Calu3 (cell line): ENCODE measurements at places on chromosomes 7 and 10. TPM values are rescaled to one million over a fixed set of nuclear protein-coding genes. Genes with fewer than 3 reads are reported as not detected.

DNA sequence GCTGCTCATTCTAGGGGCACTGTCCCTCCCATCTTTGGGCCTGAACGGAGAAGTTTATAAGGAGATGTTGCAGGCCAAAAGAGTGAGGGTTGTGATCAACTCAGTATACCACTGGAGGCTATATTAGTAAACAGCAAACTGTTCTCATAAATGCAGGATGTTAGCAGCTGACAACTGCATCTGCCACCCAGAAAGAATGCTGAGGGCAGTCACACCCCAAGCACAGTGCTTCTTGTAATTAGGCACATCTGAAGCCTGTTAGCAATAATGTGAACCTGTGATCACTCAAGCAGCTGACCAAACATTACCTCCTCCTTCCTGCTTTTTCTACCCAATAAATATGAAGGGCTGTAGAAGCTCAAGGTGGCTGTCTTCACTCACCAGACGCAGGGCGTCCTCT is 38.4 kb upstream of the ZNF138 start:
- H3K4me3 ChIP-seq, result no peak overlapping the region
- no peaks in the 10 kb centered on the region for H3K27me3 ChIP-seq
- no peaks in the 10 kb centered on the region for H3K4me1 ChIP-seq
- no peaks in the 10 kb centered on the region for H3K36me3 ChIP-seq
- no peak for DNase-seq

The GHRHR gene
- not detected in 2 replicates for total RNA-seq

GRCh38 chr7:85776691-85777345 is 590.0 kb upstream of the SEMA3D start:
- no peaks in the 10 kb centered on the region for H3K4me1 ChIP-seq
- no peak overlapping the region for H3K27ac ChIP-seq
- H3K36me3 ChIP-seq, result no peaks in the 10 kb centered on the region
- no peak overlapping the region for H3K4me3 ChIP-seq
- H3K27me3 ChIP-seq, result no peaks in the 10 kb centered on the region

DNA sequence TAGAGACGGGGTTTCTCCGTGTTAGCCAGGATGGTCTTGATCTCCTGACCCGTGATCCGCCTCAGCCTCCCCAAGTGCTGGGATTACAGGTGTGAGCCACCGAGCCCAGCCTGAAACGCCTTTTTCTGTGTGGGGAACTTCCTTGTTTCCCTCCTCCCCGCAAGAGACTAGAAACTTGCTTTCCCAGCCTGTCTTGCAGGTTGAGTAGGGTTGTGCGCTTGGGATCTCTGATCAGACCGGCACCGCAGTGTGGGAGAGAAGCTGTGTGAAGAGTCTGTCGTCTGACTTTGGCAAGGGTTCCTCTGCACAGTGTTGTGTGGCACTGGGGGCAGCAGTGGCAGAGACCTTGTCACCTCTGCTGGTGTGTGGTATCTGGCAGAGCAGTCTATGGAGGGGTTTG is 28.9 kb downstream of the RBM17 start:
- H3K27me3 ChIP-seq, result no peaks in the 10 kb centered on the region
- peaks cover 27% of the 10 kb centered on the region for H3K36me3 ChIP-seq
- H3K4me1 ChIP-seq, result no peaks in the 10 kb centered on the region
- H3K4me3 ChIP-seq, result no peak overlapping the region
- no peak for DNase-seq
- no peak overlapping the region for H3K27ac ChIP-seq

DNA sequence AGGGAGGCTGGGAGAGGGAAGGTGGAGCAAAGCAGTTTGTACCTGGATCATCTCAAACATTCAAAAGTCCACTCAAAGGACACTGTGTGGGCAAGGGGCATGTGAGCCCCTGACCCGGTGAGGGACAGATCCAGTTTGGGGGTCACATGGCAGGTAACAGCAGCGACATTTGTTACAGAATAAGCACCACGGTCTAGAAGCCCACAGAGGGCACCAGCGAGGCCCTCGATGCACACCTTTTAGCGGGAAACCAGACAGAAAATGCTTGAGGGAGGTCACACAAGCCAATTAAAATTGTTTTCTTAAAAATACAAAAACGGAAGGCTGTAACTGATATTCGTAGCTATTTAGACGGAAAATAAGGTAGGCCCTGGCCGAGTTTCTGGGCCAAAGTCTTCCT is 144.4 kb downstream of the ZMYND11 start:
- H3K4me3 ChIP-seq, result no peak overlapping the region
- H3K4me1 ChIP-seq, result no peaks in the 10 kb centered on the region
- no peak overlapping the region for H3K27ac ChIP-seq
- H3K27me3 ChIP-seq, result no peaks in the 10 kb centered on the region
- no peak for DNase-seq

The SPDYE6 gene
- not detected in 2 replicates for total RNA-seq

The BEND7 gene
- 7.4 and 8.3 TPM in 2 replicates for total RNA-seq

DNA sequence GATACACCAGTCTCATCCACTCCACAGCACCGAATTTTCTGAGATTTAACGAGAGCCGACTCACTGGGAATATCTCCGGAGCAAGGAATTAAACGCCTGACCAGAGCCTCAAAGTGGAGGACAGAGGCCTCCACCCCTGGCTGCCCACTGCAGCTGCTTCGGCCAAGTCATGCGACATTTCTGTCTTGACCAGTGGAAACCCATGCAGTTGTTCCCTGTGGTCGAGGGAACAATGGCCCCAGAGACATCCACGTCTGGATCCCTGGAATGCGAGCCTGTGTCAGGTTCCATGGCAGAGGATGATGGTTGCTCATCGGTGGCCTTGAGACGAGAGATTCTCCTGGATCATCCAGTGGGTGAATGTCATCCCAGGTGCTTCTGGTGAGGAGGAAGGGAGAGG is 65.7 kb upstream of the INSIG1 start:
- DNase-seq, result no peak
- H3K27me3 ChIP-seq, result no peaks in the 10 kb centered on the region
- peaks cover 33% of the 10 kb centered on the region for H3K36me3 ChIP-seq
- H3K27ac ChIP-seq, result peak overlapping the region; percentile 51
- H3K4me1 ChIP-seq, result peaks cover 54% of the 10 kb centered on the region

GRCh38 chr10:3421537-3422257 is 249.1 kb upstream of the PITRM1 start:
- no peak for DNase-seq
- H3K4me1 ChIP-seq, result peaks cover 24% of the 10 kb centered on the region
- H3K27ac ChIP-seq, result no peak overlapping the region
- H3K4me3 ChIP-seq, result no peak overlapping the region
- H3K27me3 ChIP-seq, result no peaks in the 10 kb centered on the region

The CCL24 gene
- 0.68 TPM in 1 of 2 replicates, not detected in the other for total RNA-seq

GRCh38 chr7:67947646-67948045 is 951.0 kb downstream of the TYW1 start:
- H3K4me1 ChIP-seq, result no peaks in the 10 kb centered on the region
- H3K27ac ChIP-seq, result no peak overlapping the region
- no peaks in the 10 kb centered on the region for H3K27me3 ChIP-seq
- no peak overlapping the region for H3K4me3 ChIP-seq
- no peaks in the 10 kb centered on the region for H3K36me3 ChIP-seq
